Adrenal gland (tissue), 19 donors: ENCODE measurements at places on chromosomes 16 and 17.

DNA sequence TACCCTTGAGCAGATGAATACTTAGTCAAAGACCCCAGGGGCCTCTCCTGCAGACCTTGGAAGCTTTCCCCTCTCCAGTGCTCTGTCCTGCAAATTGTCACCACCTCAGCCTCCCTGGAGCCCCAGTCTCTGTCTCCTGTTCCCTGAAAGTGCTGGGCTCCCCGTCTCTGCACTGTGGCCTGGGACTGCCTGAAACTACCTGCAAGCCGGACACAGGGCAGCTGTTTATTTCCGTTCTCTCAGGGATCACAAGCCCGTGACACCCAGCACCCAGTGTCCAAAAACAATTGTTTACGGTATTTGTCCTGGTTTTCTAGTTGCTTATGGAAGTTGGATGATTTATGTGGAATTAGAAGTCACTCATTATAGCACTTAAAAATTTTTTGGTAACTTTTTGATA is 81.6 kb upstream of the CHMP6 start:
- DNase-seq: no peak

GRCh38 chr17:39772415-39772814 is 34.7 kb downstream of the GRB7 start:
- DNase-seq: no peak

DNA sequence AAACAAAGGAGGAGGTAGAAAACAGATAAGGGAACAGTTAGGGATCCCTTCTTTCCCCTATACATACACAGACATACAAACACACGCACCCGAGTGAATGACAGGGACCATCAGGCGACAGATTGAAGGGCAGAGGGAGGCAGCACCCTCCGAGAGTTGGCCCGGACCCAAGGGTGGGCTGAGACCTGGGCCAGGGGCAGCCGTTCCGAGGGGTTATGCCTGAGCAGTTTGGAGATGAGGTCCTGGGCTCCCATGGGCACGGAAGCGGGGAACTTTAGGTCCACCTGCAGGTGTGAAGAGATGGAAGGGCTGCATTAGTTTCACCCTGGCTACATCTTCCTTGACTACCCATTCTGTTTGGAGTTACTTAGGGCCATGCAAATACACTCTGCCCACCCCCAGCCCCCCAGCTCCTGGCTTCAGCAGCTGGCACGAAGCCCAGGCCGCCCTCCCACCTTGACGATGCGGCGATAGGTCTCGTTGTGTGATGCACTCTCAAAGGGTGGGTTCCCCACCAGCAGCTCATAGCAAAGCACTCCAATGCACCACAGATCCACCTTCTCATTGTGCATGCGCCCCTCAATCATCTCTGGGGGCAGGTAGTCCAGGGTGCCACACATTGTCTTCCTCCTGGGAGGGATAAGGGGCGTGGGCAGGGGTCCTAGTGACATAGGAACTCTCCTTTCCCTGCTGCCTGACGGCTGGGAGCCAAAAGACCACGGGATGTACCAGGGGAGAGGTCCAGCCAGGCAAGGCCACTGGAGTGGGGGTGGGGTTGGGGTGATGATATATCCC is 5.4 kb downstream of the AURKB start:
- no peak for DNase-seq

GRCh38 chr17:71919186-71919585 is 201.6 kb upstream of the SOX9 start:
- DNase-seq: no peak

GRCh38 chr17:34837876-34838478 is 123.3 kb downstream of the CCT6B start:
- DNase-seq: no peak

DNA sequence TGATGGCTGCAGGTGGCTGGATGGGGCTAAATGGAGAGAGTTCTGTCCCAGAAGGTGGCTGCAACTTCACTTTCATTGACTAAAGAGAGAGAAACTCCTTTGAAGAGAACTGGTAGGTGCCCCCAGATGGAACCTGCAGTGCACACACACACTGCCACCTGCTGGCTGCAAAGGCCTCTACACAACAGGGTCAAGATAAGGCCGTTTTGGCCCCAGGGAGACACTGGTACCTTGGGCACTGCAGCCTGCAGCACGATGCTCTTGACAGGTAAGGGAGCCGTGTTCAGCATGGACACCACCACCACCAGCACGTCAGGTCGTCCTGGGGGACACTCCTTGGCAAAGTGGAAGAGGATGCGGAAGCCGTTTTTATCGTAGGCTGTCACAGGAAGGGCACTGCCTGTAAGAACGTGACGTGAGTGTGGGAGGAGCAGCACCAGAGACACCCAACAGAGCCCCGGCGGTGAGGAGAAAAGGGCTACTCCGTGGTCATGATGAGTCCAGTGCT is 22.7 kb downstream of the GGA3 start:
- peak; percentile 64 for DNase-seq

GRCh38 chr17:81837641-81838040 is 2.8 kb upstream of the PPP1R27 start:
- DNase-seq: peak; percentile 84

DNA sequence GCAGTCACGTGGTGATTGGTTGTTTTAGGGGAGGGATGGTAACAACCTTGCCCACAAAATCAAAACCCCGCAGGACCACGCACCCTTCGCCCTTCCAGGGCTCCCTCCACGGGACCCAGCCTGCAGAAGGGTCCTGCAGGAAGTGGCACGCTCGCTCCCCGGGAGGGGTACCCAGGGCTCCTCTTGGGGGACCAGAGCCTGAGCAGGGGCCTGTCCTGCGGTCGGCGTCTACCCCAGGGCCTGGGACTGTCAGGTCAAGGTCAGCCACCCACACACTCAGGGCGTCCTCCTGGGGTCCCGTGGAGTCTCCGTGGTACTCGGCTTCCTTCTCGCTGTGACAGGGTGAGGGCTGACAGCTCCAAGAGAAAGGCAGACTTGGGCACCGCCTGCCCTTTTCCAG is 33.9 kb downstream of the ZNF469 start:
- DNase-seq: no peak

GRCh38 chr16:47750371-47750770 is 289.2 kb downstream of the PHKB start:
- DNase-seq: no peak

GRCh38 chr16:65054457-65054856 is 67.4 kb downstream of the CDH11 start:
- no peak for DNase-seq

GRCh38 chr17:69818467-69818866 is 256.6 kb upstream of the KCNJ16 start:
- DNase-seq: no peak

DNA sequence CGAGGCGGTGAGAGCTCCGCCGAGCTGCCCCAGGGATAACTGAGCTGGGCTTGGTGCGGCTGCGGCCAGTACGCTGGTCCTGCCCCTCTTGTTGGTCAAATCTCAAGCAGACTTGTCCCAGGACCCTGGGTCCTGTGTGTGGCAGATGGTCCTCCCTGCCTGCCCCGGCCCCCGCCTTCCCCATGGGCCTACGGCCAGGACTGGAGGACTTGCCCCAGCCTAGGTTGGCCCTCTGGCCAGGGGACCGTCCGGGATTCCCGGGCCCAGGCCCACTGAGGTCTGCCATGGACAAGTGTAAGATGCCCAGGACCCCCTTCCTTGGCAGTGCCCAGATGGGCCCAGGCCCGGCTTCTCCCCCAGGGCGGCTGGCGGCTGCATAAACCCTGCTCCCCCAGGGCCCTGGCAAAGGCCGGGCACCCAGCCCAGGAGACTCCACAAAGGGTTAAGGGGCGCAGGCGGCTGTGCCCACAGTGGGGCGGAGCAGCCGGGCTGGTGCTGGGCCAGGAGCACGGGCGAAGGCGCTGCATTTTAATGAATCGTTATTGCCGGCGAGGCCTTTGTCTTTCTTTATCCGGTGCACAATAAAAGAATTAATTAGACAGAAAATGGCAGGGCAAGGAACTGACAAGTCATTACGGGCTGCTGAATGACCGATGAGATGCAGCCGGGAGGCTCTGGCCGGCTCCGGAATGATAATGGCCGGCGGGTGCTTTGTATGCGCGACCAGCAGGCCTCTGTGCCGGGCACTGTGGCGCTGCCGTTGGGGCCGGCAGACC is 9.1 kb downstream of the SOX8 start:
- no peak for DNase-seq

DNA sequence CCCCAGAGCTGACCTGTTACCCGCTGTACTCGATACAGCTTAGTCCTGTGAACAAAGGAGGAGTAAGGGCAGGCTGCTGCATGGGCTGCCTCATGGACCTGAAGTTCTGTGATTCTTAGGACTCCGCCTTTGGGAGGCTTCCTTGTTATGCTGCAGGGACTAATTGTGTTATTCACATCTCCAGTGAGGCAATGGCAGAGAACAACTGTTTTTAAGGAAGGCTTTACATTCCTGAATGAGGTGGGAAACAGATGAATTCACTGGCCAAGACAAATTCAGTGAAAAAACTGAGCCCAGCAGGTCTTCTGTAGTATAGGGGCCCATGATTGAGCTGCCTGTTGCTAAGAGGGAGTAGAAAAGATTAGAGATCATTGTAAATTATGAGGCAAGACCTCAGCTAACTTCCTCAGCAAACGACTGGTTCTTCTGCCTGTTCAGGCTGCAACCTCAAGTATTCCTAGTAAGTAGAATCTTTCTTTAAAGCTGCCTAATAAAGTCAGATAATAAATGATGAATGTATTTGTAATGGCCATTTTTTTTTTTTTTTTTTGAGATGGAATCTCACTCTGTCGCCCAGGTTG is 26.3 kb downstream of the ADORA2B start:
- DNase-seq: no peak

GRCh38 chr17:59284317-59284716 is 47.1 kb upstream of the YPEL2 start:
- DNase-seq: no peak

- no peak for DNase-seq
Observed at GRCh38 chr16:52073024-52073423, 473.9 kb downstream of the TOX3 start.

- peak; percentile 93 for DNase-seq
Observed at GRCh38 chr16:30091474-30092372, at the start of gene TBX6. Gene TBX6 (minus strand): TSS chr16:30091924. CDS start chr16:30091193, 731 bp downstream.

- no peak for DNase-seq
Observed at GRCh38 chr17:51029142-51029541, 91.5 kb downstream of the SPAG9 start.

DNA sequence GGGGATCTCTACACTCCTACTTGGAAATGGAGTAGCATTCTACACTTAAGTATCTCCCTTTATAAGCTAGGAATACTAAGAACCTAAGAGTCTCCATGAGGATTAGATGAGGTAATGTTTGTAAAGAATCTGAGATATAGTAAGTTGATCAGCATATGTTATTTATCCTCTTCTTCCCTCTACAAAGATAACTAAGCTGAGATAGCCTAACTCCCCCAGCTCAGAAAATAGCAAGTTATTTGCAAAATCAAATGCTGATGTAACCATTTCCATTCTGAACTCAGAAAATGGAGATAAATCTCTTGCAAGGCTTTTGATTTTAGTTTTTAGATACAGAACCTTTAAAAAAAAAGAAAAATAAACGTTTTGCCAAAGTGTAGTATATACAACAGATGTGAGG is 526.0 kb downstream of the MAF start:
- DNase-seq: no peak

DNA sequence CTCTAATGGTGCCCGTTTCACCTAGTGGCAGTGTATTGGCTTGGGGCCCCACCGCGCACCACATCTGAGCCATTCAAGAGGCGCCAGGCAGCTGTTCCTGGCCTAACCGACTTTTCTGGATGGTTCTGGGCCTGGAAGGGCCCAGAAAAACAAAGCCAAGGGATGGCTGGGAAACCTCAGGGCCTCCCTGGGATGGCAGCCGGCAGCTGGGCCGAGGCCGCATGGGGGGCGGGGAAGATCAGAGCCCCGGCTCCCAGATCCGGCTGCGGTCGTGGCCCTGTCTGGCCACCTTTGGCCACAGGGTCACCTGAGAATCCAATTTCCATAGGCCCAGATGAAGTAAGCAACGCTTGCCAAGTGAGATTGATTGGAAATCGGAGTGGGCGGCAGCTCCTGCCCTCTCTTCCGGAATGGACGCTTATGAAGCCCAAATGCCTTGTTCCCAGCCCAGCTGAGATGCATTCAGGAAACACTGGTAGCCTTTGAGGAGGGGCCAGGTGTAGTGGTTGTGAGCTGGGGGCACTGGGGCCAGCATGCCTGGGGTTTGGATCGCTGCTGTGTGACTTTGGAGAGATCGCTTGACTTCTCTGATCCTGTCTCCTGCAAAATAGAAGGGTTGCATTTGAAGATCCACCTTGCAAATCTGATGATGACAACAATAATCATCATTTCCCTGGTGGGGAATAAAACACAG is 163.8 kb upstream of the GSE1 start:
- DNase-seq: no peak

DNA sequence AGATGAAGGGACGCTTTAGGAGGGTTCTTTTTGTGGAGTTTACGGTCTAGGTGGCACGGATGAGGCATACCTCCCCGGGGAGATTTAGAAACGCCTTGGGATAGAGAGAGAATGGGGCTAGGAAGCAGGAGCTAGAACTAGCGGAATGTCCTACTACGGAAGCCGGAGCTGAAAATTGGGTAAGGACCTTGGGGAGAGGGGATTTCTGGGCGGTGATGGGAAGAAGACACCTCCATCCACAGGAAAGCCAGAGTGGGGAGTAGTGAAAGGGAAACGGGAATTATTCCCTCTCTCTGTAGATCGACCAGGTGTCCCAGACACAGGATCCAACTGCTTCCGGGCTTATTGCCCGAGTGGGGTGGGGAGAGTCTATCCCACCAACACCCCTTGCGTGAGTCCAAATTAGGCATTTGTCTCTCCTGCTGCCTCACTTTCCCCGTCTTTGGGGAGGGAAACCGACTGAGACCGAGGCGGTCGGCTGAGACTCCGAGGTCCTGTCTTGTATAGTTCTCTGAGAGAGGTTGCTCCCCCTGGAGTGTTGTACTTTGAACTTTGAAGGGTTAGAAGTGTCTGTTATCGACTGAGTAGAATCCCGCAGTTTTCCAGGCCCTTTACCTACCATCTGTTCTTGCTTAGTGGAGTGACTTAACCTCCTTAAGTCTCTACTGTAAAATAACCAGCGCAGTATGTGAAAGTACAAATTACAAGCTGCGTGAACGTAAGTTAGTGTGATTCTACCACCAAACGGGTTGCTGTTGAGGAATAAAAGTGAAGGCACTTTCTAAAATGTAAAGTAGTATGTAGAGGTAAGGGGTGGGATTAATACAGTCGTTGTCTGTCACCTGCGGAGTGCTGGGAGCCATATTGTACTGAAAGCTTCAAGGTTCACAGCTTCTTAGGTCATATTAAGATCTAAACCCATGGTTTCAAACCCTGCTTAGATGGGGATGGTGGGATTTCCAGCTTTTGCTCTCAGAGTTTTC is 1.0 kb downstream of the RSPRY1 start:
- DNase-seq: peak; percentile 23

- no peak for DNase-seq
Observed at GRCh38 chr16:81210807-81211206, 27.7 kb upstream of the BCO1 start.

- no peak for DNase-seq
Observed at GRCh38 chr17:72060084-72060483, 60.7 kb upstream of the SOX9 start.

GRCh38 chr16:528111-529011 is 849 bp downstream of the CAPN15 start:
- DNase-seq: peak; percentile 43

GRCh38 chr17:1431631-1432104 is 24.4 kb downstream of the CRK start:
- peak; percentile 50 for DNase-seq
